ENCODE measurements at places on chromosomes 2 and 18.

GRCh38 chr2:226578373-226578772, 221.2 kb downstream of the IRS1 start:
- DNase-seq = no peak

- DNase-seq = no peak
Observed at GRCh38 chr2:29394311-29394980, 279.2 kb downstream of the CLIP4 start.

GRCh38 chr2:151713291-151713903, 20.9 kb downstream of the NEB start:
- no peak for DNase-seq

- DNase-seq = no peak
Observed at GRCh38 chr2:149782572-149782971, 195.0 kb upstream of the MMADHC start.

- no peak for DNase-seq
Observed at GRCh38 chr2:41326851-41327250, 721.0 kb upstream of the PKDCC start.

DNA sequence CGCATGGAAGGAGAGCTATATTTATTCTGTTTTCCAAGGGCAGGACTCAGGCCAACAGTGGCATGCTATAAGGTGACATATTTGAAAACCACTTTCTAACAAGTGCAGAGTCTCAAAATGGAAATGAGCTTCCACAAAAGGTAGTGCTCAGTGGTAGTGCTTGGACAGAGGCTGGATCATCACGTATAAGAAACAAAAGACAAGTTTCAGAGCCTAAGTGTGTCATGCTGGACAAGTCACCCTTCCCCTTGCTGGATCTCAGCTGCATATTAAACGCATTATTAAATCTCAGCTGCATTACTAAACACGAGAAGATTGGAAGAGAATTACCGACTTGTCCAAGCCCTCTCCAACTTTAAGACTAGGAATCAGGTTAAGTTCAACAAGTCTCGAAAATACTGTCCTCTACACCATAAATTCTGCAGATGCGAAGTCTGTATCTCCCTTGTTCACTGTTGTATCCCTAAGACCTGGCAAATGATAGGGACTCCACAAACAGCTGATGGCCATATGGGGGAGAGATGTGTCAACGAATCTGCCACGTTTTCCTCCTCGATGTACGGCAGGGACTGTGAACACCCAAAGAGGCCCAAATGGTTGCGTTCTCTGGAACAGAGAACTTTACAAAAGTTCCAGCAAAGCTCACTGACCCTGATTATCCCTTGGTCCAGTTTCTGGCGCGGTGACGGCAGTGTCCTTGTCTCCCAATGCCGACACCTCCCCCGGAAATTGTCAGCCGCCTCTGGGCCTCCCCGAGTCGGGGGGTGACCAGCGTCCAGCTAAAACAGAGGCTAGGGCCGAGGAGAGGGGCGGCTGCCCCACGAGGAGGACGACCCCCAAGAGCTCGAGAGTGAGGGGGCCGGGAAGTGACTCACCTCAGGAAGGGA, 611 bp downstream of the NOL10 start:
- no peak for DNase-seq

- DNase-seq = no peak
Observed at GRCh38 chr2:153115141-153115540, 363.4 kb downstream of the RPRM start.

- no peak for DNase-seq
Observed at GRCh38 chr18:62366992-62367391, 41.9 kb downstream of the TNFRSF11A start.

- DNase-seq = no peak
Observed at GRCh38 chr2:230230087-230230486, 4.6 kb downstream of the SP140 start.

GRCh38 chr18:7779211-7779610, 212.1 kb downstream of the PTPRM start:
- DNase-seq = no peak

- no peak for DNase-seq
Observed at GRCh38 chr2:104868505-104868866, 14.6 kb downstream of the POU3F3 start.

DNA sequence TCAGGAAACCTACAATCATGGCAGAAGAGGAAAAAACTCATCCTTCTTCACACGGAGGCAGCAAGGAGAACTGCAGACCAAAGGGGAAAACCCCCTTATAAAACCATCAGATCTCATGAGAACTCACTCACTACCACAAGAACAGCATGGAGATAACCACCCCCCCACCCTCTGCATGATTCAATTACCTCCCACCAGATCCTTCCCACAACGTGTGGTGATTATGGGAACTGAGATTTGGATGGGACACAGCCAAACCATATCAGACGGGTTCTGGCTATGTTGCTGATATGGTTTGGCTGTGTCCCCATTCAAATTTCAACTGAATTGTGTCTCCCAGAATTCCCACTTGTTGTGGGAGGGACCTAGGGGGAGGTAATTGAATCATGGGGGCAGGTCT, 28.7 kb upstream of the CCDC150 start:
- no peak for DNase-seq

- DNase-seq = no peak
Observed at GRCh38 chr2:120536141-120536540, 190.2 kb downstream of the INHBB start.

GRCh38 chr2:109601783-109602182, 12.0 kb downstream of the SEPTIN10 start:
- DNase-seq = no peak

DNA sequence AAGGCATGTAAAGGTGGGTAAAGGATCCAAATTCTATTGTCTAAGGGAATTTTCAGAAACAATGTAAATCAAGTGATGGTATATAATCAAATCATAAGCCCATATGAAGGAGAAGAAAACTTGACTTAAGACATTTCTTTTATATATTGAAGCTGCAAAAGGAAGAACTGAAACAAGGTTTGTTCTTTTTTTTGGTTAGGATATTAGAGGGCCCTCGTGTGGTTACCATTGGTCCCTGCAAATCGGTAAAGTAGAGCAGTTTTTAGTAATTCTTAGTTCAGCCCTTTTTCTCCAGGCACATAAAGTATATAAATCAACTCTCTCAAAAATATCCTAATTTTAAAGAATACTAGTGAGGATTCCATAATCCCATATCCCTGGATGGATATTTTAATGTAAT, 105.6 kb upstream of the STK17B start:
- DNase-seq = no peak

- no peak for DNase-seq
Observed at GRCh38 chr2:26438526-26438925, 36.8 kb downstream of the DRC1 start.

DNA sequence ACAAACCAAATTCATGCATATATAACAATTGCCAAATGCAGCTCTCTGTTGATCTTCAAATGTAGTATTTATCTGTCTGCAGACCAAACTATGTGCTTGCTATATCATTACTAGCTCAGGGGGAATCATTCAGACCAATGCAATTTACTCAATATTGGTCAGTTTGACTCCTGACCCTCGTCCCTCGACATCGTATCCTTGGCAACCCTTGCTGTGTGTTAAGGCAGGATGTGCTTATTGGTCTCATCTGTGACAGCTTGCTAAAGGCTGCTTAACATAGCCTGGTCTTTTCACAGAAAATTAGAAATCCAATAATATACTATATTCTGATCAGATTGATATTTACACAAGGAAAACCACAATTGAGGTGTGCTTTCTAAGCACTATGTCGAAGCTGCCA, 747.1 kb downstream of the GALR1 start:
- no peak for DNase-seq

GRCh38 chr18:6057604-6058003, 162.3 kb upstream of the TMEM200C start:
- DNase-seq = no peak

- DNase-seq = no peak
Observed at GRCh38 chr18:55706898-55707297, 118.9 kb upstream of the TCF4 start.

DNA sequence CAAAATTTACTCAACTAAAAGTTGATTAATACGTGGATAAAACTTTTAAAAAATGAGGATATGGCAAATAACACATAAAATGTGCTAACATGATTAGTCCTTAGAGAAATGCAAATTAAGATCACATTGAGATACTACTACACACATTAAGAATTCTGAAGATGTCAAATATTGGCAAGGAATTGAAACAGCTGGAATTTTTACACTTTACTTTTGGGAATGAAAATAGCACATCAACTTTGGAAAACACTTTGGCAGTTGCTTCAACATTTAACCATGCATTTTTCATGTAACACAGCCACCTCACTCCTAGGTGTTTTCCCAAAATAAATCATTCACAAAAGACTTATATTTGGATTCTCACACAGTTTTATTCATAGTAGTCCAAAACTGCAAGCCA, 687.9 kb upstream of the SETBP1 start:
- no peak for DNase-seq

GRCh38 chr18:57015451-57015850, 131.4 kb upstream of the BOD1L2 start:
- DNase-seq = no peak

DNA sequence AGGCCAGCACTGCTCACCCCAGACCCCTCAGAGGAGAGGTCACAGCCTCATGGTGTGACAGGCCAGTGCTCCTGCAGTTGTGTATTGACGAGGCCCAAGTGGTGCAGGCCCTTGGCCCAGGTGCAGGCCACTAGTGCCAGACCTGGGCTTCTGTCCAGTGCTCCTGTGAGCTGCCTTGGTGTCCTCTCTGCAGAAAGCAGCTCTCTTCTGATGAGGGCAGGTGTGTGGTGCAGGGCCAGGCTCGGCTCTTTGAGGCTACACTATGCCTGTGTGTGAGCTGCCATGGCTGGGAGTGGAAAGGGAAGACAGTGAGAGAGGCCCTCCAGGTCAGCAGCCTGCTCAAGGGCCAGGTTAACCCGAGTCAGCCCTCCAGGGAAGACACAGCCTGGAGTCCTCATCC, 17.1 kb downstream of the EHD3 start:
- DNase-seq = no peak

- DNase-seq = no peak
Observed at GRCh38 chr2:167945660-167946368, 301.6 kb downstream of the STK39 start.

DNA sequence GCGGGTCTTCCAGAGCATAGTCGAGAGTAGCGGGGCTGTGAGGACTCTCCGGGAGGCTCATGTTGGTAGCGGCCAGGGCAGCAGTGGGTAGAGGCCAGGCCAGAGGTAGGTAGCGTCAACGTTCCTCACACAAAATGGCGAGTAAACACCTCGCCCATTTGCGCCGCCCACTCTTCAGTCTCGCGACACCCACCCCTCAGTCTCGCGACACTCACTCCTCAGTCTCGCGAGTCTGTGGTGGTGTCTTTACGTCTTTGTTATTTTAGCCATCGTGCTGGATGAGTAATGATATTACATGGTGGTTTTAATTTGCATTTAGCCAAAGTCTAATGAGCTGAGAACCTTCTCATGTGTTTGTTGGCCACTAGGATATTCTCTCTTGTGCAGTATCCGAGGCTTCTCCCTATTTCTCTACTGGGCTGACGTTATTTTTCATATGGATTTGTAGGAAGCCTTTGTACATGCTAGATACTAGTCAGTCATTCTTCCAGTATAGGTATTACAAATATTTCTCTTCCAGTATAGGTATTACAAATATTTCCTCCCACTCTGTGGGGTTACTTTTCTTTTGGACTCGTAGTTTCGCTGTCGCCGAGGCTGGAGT, at the start of gene TSPYL6:
Gene TSPYL6, minus strand, starts transcription at position 139 of the 604 bp plus-strand sequence. Its CDS starts 78 bp downstream, at position 61.
- no peak for DNase-seq

GRCh38 chr2:36670881-36671595, 25.5 kb upstream of the VIT start:
- DNase-seq = no peak

- no peak for DNase-seq
Observed at GRCh38 chr18:23929362-23929930, 85.1 kb upstream of the TTC39C start.

DNA sequence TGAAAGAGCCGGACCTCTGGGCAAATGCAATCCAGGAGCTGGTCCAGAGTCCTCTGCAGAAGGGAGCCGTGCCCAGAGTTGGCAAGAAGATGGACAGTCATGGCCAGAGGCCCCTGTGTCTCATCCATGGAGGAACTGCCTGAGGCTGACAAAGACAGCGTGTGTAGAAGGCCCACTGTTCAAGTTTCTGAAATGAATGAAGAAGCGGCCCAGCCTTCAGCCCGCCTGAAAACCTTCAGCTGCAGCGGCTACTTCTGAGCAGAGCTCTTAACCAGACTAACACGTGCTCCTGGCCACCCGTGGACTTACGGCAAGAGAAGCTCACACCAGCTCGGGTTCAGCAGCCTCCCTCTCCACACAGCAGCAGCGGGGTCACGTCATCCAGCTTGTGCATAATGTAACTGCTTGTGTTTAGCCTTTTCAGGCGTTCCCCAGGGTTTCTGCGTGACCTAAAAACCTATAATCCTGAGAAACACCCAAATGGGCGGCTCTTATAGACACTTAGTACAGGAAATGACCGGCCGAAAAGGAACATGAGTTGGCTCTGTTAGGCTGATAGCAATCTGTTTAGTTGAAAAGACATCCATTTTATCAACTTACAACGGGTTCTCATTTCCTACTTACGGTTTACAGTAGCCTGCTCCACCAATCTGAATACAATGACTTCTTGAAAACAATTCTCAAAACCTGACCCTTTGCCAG, at the start of gene FAM124B:
Gene FAM124B, minus strand, starts transcription at position 467 of the 702 bp plus-strand sequence. Its CDS starts 339 bp downstream, at position 128.
- DNase-seq = no peak

DNA sequence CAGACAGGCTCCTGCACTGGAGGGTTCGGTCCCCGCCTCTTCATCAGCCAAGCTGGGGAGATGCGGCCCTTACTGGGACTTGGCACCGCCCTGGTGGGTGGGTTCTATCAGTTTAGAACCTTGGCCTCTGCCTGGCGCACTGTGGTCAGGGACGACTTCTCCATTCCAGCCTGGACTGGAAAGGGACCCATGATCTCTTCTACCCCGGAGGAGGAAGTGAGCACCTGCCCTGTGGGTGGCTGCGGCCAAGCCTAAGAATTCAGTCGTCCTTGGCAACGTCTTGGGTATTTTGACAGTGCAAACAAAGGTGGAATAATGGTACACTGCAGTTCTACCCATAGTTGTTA, 106.9 kb upstream of the CD302 start:
- no peak for DNase-seq

- no peak for DNase-seq
Observed at GRCh38 chr2:69304656-69305055, 82.4 kb downstream of the GFPT1 start.

GRCh38 chr2:64404743-64405142, 49.2 kb upstream of the LGALSL start:
- DNase-seq = no peak

GRCh38 chr2:196390243-196391148, 219.1 kb upstream of the STK17B start:
- no peak for DNase-seq

- no peak for DNase-seq
Observed at GRCh38 chr2:1864981-1865421, 120.7 kb upstream of the PXDN start.
